Hematopoietic multipotent progenitor cell treated with erythropoietin and hydrocortisone succinate and interleukin-3 and kit ligand, for 8 days (in vitro differentiated cells): ENCODE measurements at places on chromosomes 6 and 20.

GRCh38 chr6:49327571-49327970, 135.5 kb downstream of the MMUT start:
- no peak for DNase-seq

GRCh38 chr6:54053881-54054391, 57.3 kb upstream of the MLIP start:
- DNase-seq, result no peak

DNA sequence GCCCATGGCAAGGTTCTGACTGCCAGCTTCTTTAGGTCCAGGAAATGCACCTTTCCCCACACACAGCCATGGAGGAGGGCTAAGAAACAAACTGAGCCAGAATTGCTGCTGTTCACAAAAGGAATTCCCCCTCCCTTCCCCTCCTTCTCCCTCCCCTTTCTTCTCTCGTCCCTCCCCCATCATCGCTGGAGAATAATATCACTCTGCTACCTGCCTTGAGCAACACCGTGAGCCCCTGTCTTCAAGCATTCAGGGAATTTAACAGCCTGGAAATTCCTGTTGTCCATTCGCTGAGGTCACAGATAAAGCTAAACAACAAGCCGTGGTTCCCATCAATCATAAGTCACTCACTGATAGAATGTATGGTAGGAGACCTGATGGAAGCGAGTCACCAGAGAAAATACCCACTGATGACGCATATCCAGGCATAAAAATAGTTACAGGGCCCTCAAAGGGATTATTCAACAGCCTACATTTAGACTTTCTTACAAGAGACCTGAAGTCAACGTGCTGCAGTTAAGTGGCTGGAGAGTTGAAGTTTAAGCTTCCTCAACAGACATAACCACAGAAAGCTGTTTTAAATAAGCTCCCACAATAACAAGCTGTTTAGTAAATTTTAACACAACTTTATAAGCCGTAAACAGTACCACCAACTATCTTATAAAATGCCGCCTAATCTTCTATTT, 59.7 kb downstream of the HIVEP2 start:
- peak; percentile 20 for DNase-seq

GRCh38 chr6:132207991-132208390, 193.3 kb downstream of the MOXD1 start:
- no peak for DNase-seq

DNA sequence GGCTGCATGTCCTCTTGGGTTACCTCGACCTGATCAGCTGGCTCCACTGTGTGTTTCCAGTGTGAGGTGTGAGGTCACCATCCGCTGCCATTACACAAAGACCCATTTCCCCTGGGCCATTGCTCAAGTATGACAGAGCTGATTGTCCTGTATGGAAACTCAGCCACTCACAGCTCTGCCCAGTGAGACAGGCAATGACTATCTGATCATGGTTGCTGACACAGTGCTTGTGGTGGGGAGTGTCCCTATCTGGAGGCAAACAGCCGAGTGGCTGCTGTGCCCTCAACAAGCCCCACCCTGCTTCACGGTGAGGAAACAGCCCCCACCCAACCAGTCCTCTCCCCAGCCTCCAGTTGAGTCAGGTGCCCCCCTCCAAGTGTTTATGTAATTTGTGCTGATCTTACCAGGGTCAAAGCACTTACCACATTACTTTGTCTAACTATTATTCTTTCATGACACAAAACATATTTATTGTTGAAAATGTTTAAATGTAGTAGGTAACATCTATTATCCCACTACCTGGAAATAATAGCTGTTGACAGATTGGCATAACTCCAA, 11.7 kb upstream of the MAPK13 start:
- peak; percentile 99 for DNase-seq

DNA sequence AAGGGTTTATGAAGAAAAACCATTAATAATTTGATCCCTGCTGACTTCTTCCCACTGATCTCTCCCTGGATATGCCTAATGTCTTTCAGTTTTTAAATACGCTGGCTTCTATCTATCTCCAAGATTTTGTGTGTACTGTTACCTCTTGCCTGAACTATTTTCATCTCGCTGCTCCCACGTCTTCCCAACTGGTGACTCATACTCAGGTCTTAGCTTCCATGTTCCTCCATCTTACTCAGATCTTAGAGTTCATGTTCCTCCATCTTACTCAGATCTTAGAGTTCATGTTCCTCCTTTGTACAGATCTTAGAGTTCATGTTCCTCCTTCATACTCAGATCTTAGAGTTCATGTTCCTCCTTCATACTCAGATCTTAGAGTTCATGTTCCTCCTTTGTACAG, 21.6 kb downstream of the GPR6 start:
- DNase-seq, result no peak

GRCh38 chr20:8523684-8524083, 391.6 kb downstream of the PLCB1 start:
- DNase-seq, result no peak

DNA sequence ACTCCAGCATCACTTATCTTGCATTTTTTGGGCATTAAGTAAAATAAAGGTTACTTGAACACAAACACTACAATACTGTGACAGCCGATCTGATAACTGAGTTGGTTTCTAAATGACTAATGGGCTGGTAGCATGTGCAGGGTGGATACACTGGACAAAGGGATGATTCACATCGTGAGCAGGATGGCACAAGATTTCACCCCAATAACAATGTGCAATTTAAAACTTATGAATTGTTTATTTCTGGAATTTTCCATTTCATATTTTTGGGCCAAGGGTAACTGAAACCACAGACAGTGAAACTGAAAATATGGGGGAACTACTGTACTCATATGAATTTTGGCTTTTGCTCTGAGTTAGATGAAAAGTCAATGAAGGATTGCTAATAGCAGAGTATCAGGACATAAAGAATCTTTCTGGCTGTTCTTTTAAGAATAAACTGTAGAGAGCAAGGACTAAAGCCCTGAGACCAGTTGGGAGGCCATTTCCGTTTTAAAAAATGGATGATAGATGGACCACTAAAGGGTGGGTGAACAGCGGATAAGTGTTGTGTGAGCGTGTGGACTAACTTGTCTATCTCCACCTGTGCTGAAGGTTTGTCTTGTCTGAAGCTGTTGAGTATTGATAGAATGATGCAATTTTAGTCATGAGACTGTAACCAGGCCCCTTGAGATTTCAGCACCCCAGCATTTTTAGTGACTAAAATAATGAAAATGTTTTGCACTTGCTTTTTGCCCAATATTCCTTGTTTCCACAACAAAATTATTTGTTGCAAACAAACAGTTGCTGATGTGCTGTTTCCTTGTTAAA, 8.2 kb downstream of the SPINT3 start:
- no peak for DNase-seq

GRCh38 chr6:156013155-156013554, 557.5 kb upstream of the NOX3 start:
- peak; percentile 4 for DNase-seq
